ENCODE measurements at places on chromosomes 4 and X. TPM values are rescaled to one million over a fixed set of nuclear protein-coding genes. Genes with fewer than 3 reads are reported as not detected.
A peak's percentile ranks its signal among the peaks of the same experiment; 100 is the strongest.

PKD2 gene
- 9.1 TPM for total RNA-seq

SRPX gene
- not detected for total RNA-seq

VCX3A gene
- not detected for total RNA-seq

FAM9B gene
- not detected for total RNA-seq

GRCh38 chr4:24472514-24473308, 111.6 kb downstream of the DHX15 start:
- H3K36me3 ChIP-seq = no peaks in the 10 kb centered on the region
- peaks cover 13% of the 10 kb centered on the region for H3K27me3 ChIP-seq
- H3K4me1 ChIP-seq = 0 out of 2 replicates have a peak, but pooled peaks cover 4% of the 10 kb centered on the region
- peak overlapping the region; percentile 66 for H3K4me3 ChIP-seq

DNA sequence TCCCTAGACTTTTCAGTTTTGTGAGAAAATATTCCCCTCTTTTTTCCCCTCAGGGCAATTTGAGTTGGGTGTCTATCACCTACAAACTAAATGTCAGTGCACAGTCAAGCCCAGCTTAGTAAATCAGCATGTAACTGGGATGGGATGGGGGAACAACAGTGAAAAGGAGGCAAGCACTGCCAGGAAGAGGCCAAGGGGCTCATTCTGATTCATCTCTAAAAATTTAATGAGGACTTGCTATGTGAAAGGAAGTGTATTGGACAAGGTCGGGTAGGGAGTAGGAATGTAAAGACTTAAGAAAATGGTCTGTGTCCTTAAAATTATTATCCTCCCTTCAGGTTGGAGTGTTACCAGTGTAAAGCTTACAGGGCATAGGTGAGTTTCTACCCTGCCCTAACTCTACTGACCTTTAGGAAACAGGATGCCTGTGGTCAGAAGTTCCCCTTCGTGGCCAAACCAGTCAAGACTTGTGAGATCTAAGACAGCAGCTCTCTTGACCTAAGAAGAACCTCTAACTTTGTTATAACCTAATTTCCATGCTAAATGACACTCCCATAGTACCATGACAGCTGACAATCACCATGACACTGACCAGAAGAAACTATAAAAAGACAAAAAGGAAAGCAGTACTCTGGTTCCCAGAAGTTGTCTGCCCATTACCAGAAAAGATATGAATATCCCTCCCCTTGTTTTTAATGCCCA, 194.4 kb upstream of the LDB2 start:
- H3K4me3 ChIP-seq = no peak overlapping the region
- no peak overlapping the region for H3K27ac ChIP-seq
- H3K4me1 ChIP-seq = no peaks in the 10 kb centered on the region
- no peaks in the 10 kb centered on the region for H3K27me3 ChIP-seq

DNA sequence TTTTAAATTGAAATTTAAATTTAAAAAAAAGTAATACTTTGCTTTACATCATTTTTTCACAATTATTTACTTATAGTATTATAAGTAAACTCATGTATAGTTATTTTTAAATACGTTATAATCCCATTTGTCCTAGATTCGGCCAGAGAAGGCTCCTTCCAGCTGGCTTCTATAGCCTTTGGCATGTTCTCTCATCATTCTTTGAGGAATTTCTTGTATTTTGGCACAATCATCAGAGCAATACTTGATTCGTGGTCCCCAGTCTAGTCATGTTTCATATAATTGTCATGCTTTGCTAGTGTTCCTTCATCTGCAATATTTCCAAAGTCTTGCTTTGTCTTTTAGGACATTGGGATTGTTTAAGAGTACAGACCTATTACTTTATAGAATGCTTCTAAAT, 1037.9 kb upstream of the AGA start:
- no peaks in the 10 kb centered on the region for H3K27me3 ChIP-seq
- no peak overlapping the region for H3K27ac ChIP-seq
- H3K4me3 ChIP-seq = no peak overlapping the region
- no peak for DNase-seq
- H3K36me3 ChIP-seq = no peaks in the 10 kb centered on the region

GRCh38 chr4:118881512-118882146, 7.0 kb upstream of the SYNPO2 start:
- no peak overlapping the region for H3K27ac ChIP-seq
- peaks cover 10% of the 10 kb centered on the region for H3K4me1 ChIP-seq
- no peak for DNase-seq
- H3K4me3 ChIP-seq = no peak overlapping the region
- H3K27me3 ChIP-seq = no peaks in the 10 kb centered on the region

GRCh38 chr4:134126000-134126560, 75.5 kb downstream of the PABPC4L start:
- H3K36me3 ChIP-seq = no peaks in the 10 kb centered on the region
- DNase-seq = no peak
- no peaks in the 10 kb centered on the region for H3K27me3 ChIP-seq
- H3K4me3 ChIP-seq = no peak overlapping the region
- H3K4me1 ChIP-seq = no peaks in the 10 kb centered on the region

- H3K4me1 ChIP-seq = no peaks in the 10 kb centered on the region
- H3K27ac ChIP-seq = no peak overlapping the region
- H3K27me3 ChIP-seq = no peaks in the 10 kb centered on the region
- no peaks in the 10 kb centered on the region for H3K36me3 ChIP-seq
- no peak for DNase-seq
These were observed 68.5 kb upstream of the TMEM164 start for GRCh38 chrX:109934434-109934833.

DNA sequence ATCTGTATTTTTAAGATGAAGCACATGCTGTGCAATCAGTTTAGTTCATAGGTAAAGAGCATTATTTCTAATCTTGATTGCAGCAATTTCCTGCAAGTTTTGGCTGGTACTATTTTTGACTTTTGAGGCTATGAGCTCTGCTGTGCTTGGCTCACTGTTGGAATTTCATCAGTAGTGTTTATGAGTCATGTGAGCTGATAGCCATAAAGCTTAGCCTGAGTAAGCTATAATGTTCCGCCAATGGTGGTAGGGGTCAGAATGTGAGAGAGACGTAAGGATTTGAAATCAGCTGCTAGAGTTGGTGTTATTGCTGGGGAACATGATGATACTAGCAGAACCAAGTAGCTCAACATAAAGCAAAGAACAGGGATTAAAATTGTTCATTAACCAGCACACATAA, 590.9 kb upstream of the GNPDA2 start:
- DNase-seq = no peak
- H3K27ac ChIP-seq = no peak overlapping the region
- no peaks in the 10 kb centered on the region for H3K4me1 ChIP-seq
- H3K27me3 ChIP-seq = no peaks in the 10 kb centered on the region
- H3K36me3 ChIP-seq = no peaks in the 10 kb centered on the region

All from HepG2 (cell line).